ENCODE measurements at places on chromosomes 7 and 10.

DNA sequence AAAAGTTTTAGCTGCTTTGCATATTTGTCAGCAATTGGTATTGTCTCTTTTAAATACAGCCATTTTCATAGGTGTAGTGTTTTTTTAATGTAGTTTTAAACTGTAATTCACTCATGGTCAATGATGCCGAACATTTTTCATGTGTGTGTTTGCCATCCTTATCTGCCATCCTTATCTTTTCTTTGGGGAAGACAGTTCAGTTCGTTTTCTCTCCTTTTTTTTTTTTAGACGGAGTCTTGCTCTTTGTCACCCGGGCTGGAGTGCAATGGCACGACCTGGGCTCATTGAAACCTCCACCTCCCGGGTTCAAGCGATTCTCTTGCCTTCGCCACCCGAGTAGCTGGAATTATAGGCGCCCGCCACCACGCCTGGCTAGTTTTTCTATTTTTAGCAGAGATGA is 545.3 kb downstream of the CNTNAP2 start:
- no peak for DNase-seq

DNA sequence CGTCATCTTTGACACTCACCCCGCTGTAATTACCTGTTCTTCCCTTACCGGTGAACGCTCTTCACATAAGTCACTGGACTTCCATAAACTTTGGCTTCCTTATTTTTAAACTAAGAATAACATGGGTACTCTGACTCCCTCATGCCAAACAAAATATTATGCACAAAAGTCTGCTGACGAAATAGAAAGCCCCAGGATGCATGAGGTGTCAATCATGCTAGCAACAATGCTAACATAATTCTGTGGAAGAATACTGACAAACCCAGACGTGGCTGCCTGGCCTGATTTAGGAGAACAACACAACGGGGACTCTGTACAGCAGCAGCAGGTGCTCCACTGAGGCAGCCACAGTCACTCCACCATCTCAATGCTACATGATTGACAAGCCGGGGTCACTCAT is 137.5 kb downstream of the CCDC71L start:
- no peak for DNase-seq

DNA sequence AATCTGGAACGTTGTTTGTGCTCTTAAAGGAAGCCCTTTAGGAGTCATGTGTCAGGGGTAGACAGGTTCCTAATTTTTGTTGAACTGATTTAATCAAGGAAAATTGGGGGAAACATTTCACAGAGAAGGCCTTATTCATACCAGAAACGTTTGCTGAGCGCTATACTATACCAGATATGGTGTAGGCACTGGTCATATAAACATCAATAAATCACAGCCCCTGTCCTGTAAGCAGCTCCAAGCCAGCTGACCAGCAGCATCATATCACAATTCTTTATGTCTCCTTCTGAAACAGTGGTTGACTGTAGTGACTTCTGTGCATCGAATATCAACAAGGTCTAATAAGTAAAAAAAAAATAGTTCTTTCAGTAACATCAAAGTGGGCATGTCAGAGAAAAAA is 1.1 kb downstream of the TMEM178B start:
- no peak for DNase-seq

- no peak for DNase-seq
Measured at GRCh38 chr10:43596546-43596945, 9.7 kb upstream of the ZNF485 start.

DNA sequence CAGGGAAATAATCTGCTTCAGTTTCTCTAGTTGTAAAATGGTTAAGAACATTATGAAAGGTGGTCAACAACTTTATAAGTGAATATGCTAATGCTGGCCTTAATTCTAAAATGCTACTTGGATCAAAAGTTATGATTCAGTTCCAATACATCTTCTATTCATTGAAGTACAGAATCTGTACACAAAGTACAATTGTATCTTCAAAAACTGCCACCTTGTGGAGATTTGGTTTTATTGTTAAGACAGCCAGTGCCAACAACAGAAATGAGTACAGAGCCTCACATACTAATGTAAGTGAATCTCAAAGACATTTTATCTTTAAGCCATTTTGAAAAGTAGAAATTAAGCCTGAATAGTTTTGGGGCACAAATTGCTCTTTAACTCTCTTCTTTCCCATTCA is 194.0 kb downstream of the CFTR start:
- DNase-seq = peak; percentile 3

DNA sequence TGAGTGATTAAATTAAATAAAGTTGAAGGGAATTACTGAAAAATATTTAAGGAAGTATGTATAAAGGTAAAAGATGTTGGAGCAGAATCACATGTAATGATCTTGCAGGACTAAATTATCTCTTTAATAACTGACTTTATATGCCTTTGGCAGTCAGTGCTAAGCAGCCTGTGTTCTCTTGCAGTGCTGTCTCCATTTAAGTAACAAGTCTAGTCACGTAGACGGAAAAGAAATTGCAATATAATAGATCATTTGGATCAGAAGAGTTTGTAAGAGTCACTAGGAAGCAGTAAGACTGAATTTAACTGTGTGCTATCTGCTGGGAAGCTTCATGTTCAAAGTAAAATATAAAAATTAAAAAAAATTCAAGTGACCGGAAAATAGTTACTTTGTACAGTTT is 21.4 kb downstream of the BZW2 start:
- DNase-seq = no peak

GRCh38 chr7:20079080-20079479 is 138.1 kb downstream of the MACC1 start:
- no peak for DNase-seq

DNA sequence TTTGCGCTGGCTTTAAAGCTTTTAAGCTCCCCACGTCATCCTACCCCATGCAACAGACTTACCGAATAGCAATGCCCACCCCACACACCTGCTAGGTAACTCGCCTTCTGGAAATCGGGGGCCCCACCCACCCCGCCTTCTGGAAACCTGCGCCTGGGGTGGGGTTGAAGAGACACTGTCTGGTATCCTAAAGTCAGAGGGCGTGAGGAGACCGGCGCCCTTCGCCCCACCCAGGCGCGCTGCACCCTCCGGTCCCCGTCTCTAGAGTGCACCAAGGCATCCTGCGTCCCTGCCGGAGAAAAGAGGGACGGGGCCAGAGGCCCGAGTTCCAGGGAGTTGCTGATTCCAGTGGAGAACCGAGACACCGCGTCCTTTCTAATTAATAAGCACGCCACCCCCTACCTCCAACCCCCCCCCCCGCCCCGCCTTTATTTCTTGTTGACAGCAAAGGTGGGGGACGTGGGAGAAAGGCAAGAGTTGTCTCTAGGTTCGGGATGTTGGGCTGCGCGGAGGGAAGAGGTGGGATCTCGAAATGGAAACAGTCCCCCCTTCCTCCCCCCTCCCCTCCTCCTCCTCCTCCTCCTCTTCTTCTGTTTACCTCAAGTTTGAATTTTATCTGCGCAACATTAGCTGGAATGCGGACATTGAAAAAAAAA is 220.9 kb upstream of the MKLN1 start:
- peak; percentile 42 for DNase-seq

GRCh38 chr10:13440185-13441061 is 88.4 kb downstream of the BEND7 start:
- peak; percentile 55 for DNase-seq

- no peak for DNase-seq
Measured at GRCh38 chr7:43764807-43765491, 6.5 kb downstream of the BLVRA start.

GRCh38 chr7:138276891-138277290 is 183.2 kb upstream of the TRIM24 start:
- DNase-seq = no peak

DNA sequence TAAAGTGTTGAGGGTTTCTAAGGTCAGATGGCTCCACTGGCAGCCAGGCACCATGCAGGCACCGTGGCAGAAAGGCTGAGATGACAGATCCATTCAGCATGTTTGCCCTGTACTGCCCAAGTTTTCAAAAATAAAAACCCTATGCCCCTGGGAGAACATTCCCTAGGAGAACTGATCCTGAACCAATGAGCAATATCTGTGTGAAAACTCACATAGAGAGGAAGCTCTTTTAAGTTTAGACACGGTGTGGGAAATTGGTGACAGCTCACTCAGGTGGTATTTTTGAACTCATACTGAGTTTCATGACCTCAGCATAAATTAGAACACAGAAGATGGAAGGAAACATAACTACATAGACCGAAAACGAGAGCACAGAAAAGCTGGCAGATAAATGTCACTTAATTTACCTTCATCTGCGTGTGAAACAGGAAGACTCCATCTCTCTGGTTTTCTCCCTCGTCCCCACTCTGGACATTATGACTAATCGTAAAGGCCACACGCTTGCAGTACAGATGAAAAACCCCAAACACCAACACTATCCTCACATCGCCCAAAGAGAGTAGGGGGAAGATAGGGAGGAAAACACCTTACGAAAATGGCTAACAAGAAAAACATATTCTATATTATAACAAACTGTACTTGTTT is 127.8 kb downstream of the ICA1 start:
- DNase-seq = no peak

DNA sequence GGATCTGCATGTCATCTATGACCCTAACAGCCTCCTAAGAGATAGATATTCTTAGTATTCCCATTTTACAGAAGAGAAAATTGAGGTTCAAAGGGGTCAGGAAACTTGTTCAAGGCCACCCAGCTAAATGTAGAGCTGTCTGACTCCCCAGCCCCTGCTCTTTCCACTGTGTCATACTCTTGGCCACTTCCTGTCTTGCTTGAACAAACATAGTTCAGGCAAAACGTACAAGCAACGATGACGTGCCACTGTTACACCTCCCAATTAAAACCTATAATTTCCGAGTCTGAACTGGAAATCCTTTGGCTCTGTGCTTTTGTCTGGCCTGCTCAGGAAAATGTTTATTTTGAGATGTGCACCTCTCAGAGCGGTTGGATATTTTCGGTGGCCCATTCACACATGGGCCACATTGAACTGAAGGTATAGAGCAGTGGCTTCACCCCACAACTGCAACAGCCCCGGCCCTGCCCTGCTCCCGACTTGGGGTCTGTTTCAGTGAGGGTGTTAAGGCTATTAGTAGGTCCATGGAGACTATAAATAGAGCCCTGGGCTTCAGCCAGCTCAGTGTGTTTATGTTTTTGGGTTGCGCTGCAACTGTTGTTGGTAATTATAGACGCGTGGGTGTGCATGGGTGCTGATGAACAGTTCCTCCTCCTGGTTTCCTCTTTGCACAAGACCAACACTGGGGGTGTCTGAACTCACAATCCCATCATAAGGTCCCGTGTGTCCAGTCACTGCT is 172.3 kb upstream of the ADO start:
- DNase-seq = peak; percentile 85

- DNase-seq = no peak
Measured at GRCh38 chr7:150375662-150376521, 3.2 kb upstream of the ZNF775 start.

DNA sequence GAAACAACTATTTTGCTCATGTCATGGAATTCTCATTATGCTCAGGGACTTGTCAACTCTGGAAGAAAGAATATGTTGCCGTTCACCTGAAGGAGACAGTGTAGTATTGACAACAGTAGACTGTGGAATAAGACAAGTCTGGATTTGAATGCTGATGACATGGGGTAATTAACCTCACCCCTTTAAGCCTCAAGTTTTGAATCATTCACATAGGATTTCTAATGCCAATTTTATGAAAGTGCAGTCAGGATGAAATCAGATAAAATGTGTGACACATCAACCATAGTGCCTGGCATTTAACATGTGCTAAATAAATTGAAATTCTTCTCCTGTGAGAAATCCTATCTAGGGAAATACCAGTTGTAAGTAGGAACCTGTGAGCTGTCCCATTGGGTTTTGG is 305.8 kb downstream of the KIF20B start:
- DNase-seq = no peak

GRCh38 chr10:12510501-12510941 is 161.2 kb downstream of the CAMK1D start:
- no peak for DNase-seq

GRCh38 chr7:94898340-94898739 is 9.1 kb upstream of the PPP1R9A start:
- DNase-seq = no peak

GRCh38 chr7:130147710-130148325 is 57.4 kb downstream of the TMEM209 start:
- DNase-seq = no peak

- no peak for DNase-seq
Measured at GRCh38 chr10:11334436-11334835, 277.0 kb downstream of the USP6NL start.

DNA sequence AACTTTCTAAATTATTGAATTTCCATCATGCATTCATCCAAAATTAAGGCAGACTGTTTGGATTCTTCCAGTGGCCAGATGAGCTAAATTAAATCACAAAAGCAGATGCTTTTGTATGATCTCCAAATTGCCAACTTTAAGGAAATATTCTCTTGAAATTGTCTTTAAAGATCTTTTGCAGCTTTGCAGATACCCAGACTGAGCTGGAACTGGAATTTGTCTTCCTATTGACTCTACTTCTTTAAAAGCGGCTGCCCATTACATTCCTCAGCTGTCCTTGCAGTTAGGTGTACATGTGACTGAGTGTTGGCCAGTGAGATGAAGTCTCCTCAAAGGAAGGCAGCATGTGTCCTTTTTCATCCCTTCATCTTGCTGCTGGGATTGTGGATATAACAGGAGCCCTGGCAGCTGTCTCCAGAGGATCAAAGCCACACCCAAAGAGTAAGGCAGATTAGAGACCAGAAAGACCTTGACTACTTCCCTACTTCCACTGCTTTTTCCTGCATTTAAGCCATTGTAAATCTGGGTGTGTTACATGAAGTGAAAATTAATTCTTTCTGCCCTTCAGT is 8.2 kb upstream of the CFAP69 start:
- DNase-seq = no peak

GRCh38 chr7:90958647-90959046 is 305.6 kb upstream of the FZD1 start:
- DNase-seq = no peak

Data from OCI-LY7 (cell line).